ENCODE measurements at places on chromosomes 2 and 18.
A peak's percentile ranks its signal among the peaks of the same experiment; 100 is the strongest.

DNA sequence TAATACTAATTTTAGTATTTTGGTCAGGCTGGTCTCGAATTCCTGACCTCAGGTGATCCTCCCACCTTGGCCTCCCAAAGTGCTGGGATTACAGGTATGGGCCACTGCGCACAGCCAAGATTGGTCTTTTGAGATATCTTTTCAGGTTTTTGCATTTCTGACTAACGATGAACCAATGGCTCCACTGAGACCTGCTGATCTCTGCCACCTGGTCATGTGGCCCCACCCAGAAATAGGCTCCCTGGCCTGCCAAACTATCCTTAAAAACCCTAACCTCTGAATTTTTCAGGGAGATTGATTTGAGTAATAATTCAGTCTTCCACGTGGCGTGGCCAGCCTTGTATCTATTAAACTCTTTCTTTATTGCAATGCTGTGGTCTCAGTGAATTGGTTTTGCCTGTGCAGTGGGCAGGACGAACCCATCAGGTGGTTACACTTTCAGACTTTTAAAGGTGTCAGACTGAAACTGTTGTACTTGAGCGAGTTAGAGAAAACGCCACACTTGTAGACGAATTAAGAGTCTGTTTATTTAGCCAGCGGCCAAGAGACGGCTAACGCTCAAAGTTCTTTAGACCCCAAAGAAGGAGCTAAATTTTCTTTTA, 85.8 kb upstream of the MSH6 start:
- DNase-seq, result peak; percentile 61

GRCh38 chr2:39281391-39281790, 37.6 kb upstream of the CDKL4 start:
- DNase-seq, result no peak

GRCh38 chr18:64982414-64983055, 768.3 kb upstream of the CDH7 start:
- no peak for DNase-seq

- DNase-seq, result no peak
Measured at GRCh38 chr2:5942204-5942603, 250.0 kb downstream of the SOX11 start.

- DNase-seq, result no peak
Measured at GRCh38 chr18:26089293-26090129, 902 bp downstream of the SS18 start.

DNA sequence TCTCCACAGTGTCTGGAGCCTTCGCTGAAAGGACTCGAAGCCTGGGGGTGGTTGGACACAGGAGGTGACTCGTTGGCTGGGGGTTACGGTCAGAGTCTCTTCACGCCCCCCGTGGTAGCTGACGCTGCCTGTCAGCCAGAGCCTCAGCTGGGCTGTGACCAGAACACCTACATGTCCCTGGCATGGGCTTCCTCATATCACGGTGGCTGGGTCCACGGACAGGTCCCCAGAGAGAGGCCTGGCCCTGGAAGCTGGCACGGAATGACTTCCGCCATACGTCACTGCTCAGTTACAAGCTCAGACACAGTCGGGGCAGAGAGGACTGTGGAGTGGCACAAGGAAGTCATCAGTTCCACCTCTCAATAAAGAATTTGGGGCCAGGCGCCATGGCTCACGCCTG, 28.5 kb downstream of the ITGB1BP1 start:
- DNase-seq, result peak; percentile 37

DNA sequence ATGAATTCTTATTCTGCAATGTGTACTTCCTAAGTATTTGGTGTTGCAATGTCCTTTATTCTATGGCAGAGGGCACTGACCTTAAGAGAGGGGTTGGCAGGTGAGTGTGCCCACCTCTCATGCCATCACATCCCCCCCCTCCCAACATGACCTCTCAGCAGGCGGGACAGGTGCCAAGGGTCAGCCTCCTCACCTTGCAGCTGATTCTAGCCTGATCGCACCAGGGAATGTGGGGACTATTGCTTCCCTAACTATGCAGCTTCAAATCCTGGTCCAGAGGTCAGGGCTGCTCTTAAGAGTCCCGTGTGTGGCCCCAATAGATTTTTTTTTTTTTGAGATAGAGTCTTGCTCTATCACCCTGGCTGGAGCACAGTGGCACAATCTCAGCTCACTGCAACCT, 9.5 kb downstream of the HJURP start:
- DNase-seq, result no peak

DNA sequence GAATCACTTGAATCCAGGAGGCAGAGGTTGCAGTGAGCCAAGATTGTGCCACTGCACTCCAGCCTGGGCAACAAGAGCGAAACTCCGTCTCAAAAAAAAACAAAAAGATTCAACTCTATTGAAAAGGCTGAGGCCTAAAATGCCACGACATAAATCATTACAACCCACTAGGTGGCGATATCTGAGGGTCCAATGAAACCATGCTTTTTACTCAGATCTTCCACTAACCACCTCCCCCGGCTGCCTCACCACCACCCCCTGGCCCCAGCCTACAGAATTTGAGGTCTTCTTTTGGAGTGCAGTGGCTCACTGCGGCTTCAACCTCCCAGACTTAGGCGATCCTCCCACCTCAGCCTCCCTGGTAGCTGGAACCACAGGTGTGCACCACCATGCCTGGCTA, 57.5 kb downstream of the AP1S3 start:
- DNase-seq, result peak; percentile 80

- no peak for DNase-seq
Measured at GRCh38 chr2:106232638-106233349, 38.7 kb upstream of the UXS1 start.

DNA sequence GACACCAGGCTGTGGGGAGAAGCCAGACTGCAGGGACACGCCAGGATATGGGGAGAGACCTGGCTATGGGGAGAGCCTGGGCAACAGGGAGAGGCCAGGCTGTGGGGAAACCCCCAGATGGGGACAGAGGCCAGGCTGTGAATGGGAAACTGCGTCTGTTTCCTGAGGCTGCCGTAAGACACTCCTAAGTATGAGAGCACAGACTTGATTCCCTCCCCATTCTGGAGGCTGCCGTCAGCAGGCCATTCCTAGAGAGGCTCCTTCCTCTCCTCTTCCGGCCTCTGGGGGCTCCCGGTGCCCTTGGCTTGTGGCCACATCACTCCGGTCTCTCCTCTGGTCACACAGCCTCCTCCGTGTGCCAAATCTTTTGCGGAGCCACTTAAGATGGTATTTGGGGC, 32.3 kb downstream of the ADI1 start:
- DNase-seq, result no peak

- DNase-seq, result no peak
Measured at GRCh38 chr2:233081232-233081730, 21.1 kb downstream of the INPP5D start.

DNA sequence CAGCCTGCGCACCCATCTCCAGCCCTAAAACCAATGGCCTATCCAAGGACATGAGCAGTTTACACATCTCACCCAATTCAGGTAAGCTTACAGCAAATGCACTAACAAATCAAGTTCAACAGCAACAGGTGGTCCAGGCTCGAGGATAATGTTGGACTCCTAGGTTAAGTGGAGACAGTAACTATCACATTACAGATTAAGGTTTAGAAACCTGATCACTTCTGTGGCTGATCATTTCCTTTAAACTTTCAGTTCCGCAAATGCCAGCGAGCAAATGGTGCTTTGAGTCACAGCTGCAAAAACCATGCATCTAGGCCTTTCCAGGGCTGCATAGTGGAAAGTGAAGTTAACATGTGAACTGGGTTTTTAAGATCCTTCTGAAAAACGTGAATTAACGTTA, 259.4 kb downstream of the GBX2 start:
- DNase-seq, result no peak

- no peak for DNase-seq
Measured at GRCh38 chr2:148928395-148928794, 53.4 kb downstream of the KIF5C start.

DNA sequence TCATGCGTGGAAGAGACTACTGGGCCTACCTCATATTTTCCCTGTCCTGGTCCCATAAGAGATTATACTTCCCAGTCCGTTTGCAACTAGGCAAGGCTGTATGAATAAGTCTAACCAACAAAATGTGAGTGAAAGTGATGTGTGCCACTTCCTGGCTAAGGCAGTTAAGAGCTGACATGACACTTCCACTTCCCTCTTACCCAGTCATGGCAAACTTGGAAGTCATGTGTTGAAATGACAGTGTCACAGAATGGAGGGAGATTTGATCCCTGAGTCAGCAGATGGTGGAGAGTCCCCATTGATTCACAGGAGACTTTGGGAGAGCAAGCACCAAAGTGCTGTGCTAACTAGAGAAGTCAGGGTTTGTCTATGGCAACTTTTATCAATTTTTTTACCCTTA, 36.4 kb downstream of the TACR1 start:
- no peak for DNase-seq

- no peak for DNase-seq
Measured at GRCh38 chr2:56088411-56088810, 95.4 kb upstream of the CCDC85A start.

GRCh38 chr2:19676770-19677169, 225.0 kb downstream of the TTC32 start:
- peak; percentile 77 for DNase-seq

DNA sequence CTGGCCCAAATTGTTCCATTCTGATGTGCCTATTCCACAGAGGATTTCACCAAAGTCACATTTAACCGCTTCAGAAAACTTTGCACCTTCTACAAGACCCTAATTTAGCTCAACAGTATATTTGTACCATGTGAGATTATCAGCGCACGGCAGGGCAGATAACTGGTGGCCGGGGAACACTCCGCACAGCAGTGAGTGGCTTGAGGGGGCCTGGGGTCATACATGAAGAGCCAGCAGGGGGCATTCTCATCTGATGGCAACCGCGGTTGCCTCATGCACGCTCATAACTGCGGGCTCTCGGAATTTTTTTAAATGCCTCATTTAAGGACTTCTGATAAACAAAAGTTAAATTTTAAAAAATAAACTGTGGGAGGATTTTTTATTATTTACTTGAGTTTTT, 84.1 kb downstream of the BIN1 start:
- no peak for DNase-seq

DNA sequence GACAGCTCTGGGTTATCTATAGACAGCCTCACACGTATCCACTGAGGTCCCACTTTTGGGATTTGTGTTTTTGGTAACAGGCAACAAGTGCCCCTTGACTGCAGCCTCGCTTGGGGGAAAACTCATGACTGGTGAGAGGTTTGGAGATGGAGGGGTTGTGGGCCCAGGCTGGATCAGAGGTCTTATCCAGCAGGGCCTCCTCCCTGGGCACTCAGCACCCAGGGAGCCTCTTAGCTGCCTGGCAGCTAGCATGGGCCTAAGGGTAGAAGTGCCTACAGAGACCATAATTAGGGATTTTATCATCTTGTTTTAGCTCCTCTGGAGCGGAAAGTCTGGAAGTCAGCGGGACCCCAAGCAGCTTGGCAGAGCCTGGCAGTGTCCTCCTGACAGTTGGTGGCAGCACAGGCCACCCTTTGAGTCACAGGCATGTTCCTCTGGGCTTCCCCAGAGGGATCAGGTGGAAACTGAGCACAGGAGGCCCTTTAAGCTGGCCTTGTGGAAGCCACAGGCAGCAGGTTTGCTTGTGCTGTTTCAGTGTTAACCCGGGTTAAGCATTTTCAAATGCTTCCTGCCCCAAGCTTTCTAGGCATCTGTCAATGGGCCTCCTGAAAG, 143.1 kb downstream of the KCTD1 start:
- DNase-seq, result peak; percentile 74

GRCh38 chr2:107927034-107927534, 59.2 kb upstream of the SLC5A7 start:
- no peak for DNase-seq

DNA sequence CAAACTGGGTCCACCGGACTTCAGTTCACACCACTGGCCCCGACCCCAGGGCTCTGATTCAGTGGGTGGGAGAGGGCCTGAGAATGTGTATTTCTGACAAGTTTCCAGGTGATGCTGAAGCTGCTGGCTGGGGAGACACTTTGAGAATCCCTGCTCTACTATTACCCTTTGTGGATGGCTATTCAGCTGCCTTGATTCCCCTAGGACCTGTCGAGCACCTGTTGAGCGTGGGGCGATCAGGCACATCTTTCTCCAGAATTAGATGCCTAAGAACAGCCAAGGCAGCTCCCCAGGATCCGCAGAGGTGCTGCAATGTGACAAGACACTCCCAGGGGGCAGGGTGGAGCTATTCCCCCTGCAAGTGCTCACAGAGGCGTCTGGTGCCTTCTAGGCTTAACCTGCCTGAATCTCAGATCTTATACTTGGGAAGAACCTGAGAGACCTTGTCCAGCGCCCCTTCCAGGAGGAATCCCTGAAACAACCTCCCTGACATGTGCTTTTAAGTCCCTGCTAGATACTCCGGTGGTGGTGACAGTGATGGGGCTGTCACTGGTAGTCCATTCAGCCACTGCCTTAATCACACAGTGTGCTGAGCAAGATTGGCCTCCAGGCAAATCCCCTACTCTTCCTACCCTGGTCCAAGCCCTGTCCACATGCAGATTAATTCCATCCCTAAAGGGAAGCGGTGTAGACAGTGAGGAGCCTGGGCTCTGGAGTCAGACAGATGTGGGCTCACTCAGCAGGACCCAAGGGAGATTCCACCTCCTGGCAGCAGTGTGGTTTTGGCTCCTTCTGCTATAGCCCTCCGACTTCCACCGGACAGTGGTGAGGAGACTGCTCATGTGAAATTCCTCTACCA, 43.4 kb upstream of the OTOF start:
- peak; percentile 88 for DNase-seq

GRCh38 chr18:23073996-23074606, 61.2 kb upstream of the CABLES1 start:
- no peak for DNase-seq

DNA sequence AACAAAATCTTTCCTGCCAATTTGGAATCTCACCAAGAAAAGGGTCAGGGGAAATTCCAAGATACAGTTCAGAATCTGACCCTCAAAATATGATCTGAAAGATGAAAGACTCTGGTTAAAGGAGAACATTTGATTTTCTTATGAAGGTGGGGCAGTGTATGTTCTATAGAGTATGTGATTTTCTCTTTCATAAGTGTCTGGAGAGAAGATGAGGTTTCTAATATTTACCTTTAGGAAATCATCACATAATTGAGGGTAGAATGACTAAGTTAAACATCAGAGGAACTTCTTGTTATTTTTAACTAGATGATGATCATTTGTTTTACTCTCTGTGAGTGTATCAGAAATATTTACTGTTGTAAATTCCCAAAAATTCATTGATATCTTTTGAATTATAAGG, 27.8 kb upstream of the MBOAT2 start:
- DNase-seq, result no peak

DNA sequence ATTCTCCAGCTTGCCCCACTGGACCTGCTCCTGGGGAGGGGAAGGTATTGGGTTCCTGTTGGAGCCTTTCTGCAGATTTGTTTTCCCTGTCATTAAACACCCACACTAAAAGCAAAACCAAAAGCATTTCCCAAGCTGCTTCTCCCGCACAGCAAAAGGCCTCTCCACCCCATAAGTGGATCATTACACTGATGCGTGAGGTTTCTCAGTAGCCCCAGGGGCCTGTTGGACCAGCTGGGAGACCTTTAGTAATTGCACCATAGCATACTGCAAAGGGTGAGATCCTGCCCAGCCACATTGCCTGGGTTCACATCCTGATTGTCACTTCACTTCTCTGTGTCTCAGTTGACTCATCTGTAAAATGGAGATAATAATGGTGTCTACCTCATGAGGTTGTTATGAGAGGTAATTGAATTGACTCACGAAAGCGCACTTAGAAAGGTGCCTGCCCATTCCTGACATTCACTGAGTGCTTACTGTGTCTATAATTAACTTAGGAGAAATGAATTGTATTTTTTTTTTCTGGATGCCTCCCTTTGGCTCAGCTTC, 43.9 kb downstream of the TOGARAM2 start:
- no peak for DNase-seq
